Stimulated activated CD4-positive, alpha-beta T cell treated with anti-CD3 and anti-CD28 coated beads, Interleukin-1b, Interleukin-23, amount 100 ng/mL, for 1 hour (primary cell): ENCODE measurements at places on chromosomes 2 and 18.

DNA sequence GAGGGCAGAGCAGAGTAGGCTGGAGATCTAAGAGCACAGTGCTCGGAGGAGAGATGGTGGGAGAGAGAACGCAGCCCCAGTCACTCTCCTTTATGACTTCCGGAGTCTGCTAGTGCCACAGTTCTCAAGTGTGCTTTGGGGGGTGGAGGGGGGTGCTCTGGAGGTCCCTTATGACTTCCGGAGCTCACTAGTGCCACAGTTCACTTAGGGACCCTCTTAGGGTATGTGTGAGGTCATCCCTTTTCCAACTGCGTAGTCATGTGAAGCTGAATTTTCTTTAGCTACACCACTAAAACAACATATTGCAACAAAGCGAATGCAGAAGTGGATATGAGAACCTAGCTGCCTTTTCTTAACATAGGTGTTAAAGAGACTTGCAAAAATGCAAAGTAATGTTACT is 153.7 kb upstream of the KCTD1 start:
- no peak for DNase-seq

- DNase-seq = no peak
Measured at GRCh38 chr2:129502781-129503180, 476.7 kb upstream of the RAB6C start.

GRCh38 chr18:66646609-66647008 is 42.7 kb upstream of the CDH19 start:
- DNase-seq = no peak

GRCh38 chr2:98298683-98299164 is 47.5 kb upstream of the CNGA3 start:
- no peak for DNase-seq

DNA sequence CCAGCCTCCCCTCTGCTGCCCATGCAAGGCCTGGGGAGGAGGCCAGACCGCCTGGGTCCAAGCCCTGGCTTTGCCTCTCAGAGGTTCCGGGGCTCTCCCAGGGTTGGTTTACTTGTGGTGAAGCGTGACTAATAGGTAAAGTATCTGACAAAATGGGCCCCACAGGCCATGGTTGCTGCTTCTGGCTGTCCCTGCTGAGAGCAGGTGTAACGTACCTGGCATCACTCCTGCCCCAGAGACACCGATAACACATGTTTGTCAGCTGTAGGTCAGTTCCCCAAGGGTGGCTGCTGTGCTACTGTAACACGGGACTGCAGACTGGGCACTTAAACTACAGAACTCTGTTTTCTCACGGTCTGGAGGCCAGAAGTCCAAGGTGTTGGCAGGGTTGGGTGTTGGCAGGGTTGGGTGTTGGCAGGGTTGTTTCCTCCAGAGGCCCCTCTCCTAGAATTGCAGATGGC is 34.1 kb downstream of the ODC1 start:
- no peak for DNase-seq
